ENCODE measurements at places on chromosomes 13 and 19.

GRCh38 chr13:56586976-56587375 lies 553.7 kb upstream of the PRR20A start:
- no peaks in the 10 kb centered on the region for H3K27me3 ChIP-seq
- no peak overlapping the region for H3K27ac ChIP-seq
- no peaks in the 10 kb centered on the region for H3K36me3 ChIP-seq
- H3K4me1 ChIP-seq = no peaks in the 10 kb centered on the region

DNA sequence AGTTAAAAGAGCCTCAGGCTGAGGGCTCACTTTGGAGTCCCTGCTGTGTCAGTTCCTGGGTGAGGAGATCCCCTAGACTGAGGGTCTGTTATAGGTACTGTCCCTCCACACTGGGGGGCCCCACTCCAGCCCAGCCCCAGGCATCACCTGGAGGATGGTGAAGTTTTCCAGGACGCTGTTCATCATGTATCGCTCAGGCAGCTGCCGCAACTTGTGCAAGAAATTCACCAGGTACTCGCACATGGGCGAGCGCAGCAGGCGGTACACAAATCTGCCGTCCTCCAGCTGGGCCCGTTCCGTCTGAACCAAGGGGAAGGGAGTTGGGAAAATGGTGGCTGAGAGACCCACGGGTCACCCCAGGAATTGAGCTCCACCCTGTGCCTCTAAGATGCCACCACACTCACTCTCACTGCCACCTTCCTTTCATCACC lies 7.1 kb downstream of the CD37 start:
- no peak for DNase-seq
- H3K27me3 ChIP-seq = no peaks in the 10 kb centered on the region
- no peak overlapping the region for H3K4me3 ChIP-seq
- no peak overlapping the region for H3K27ac ChIP-seq

- no peak overlapping the region for H3K4me3 ChIP-seq
- no peak for DNase-seq
- H3K27ac ChIP-seq = no peak overlapping the region
- no peaks in the 10 kb centered on the region for H3K4me1 ChIP-seq
Measured at GRCh38 chr13:93450191-93450621, 223.6 kb downstream of the GPC6 start.

GRCh38 chr13:54165581-54166215 lies 1137.1 kb downstream of the OLFM4 start:
- H3K4me3 ChIP-seq = no peak overlapping the region
- DNase-seq = no peak
- H3K27ac ChIP-seq = no peak overlapping the region

DNA sequence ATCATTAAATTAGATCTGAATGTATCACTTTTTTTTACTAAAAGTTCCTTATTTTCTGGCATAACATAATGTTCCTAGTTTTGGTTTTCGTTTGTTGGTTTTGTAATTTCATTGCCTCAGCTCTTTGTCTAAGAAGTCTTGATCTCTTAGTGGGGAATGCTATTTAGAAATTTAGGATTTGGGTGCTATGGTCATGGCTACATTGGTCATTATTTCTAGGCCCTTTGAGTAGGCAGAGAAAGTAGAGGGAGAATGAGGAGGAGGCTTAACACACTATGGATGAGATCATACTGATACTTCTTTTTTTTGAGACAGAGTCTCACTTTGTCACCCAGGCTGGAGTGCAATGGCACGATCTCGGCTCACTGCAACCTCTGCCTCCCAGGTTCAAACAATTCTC lies 41.8 kb downstream of the PIBF1 start:
- H3K27ac ChIP-seq = no peak overlapping the region
- peaks cover 6% of the 10 kb centered on the region for H3K36me3 ChIP-seq
- no peak overlapping the region for H3K4me3 ChIP-seq
- no peaks in the 10 kb centered on the region for H3K27me3 ChIP-seq

GRCh38 chr13:74930402-74931165 lies 551.4 kb downstream of the TBC1D4 start:
- H3K4me3 ChIP-seq = no peak overlapping the region
- no peaks in the 10 kb centered on the region for H3K36me3 ChIP-seq
- H3K27ac ChIP-seq = no peak overlapping the region
- no peaks in the 10 kb centered on the region for H3K27me3 ChIP-seq

DNA sequence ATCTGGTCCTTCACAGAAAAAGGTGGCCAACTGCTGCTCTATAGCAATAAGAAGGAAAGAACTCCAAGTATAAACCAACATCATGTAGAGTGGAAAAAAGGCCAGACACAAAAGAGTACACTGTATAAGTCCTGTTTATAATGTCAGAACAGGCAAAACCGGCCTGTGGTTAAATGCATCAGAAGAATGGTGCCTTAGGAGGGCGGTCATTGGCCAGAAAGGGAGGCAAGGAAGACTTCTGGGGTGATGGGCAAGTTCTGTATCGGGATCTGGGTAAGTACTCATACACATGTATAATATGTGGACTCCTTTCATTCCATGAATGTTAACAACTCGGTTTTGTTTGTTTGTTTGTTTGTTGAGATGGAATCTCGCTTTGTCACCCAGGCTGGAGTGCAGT lies 4.1 kb downstream of the ETHE1 start:
- no peaks in the 10 kb centered on the region for H3K36me3 ChIP-seq
- no peak for DNase-seq
- no peak overlapping the region for H3K4me3 ChIP-seq
- H3K4me1 ChIP-seq = peaks cover 15% of the 10 kb centered on the region
- no peak overlapping the region for H3K27ac ChIP-seq
- no peaks in the 10 kb centered on the region for H3K27me3 ChIP-seq

GRCh38 chr19:4374498-4375163 lies 25.7 kb downstream of the SH3GL1 start:
- peak overlapping the region; percentile 87 for H3K27ac ChIP-seq
- DNase-seq = no peak
- peaks cover 31% of the 10 kb centered on the region for H3K4me1 ChIP-seq
- no peaks in the 10 kb centered on the region for H3K27me3 ChIP-seq

DNA sequence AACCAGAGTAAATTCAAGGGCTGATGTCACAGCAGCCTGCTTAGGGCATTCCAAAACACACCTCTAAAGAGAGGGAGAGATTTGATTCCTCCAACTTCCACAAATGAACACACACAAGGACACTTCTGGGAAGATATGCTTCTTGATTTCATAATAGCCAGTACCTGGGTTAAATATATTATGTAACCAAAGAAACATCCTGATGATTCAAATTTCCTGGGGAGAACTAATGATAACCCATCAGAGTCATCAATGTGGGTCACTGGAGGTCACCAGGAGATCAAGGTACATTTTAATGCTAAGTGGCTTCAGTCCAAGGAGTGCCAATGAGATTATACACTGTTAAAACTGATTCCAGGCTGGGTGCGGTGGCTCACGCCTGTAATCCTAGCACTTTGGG lies 54.0 kb upstream of the DOCK9 start:
- H3K4me3 ChIP-seq = no peak overlapping the region
- no peak for DNase-seq
- H3K36me3 ChIP-seq = no peaks in the 10 kb centered on the region
- H3K27ac ChIP-seq = no peak overlapping the region
- H3K4me1 ChIP-seq = peaks cover 4% of the 10 kb centered on the region

DNA sequence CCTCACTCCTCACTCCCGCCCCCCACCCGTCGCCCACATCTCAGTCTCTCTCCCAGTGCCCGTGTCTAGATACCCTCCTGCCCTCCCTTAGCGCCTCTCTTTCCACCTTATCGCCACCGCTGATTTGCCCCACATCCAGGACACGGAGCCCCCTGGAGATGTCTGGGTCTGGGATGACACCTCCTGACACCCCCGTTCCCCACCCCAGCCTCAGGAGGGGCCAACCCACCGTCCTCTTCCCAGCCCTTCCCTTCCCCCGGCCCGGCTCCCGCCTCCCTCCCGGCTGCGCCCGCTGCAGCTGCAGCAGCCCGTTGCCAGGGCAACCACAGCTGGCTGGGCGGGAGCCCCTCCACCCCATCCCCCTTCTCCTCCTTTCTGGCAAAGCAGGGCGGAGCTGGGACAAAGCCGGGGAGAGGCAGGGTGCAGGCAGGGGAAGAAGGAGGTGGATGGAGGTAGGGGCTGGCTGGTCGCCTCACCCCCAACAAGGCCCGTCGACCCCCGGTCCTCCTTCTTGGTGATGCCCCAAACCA lies 13.5 kb downstream of the DPF1 start:
- no peaks in the 10 kb centered on the region for H3K36me3 ChIP-seq
- no peak overlapping the region for H3K27ac ChIP-seq
- peak; percentile 55 for DNase-seq

DNA sequence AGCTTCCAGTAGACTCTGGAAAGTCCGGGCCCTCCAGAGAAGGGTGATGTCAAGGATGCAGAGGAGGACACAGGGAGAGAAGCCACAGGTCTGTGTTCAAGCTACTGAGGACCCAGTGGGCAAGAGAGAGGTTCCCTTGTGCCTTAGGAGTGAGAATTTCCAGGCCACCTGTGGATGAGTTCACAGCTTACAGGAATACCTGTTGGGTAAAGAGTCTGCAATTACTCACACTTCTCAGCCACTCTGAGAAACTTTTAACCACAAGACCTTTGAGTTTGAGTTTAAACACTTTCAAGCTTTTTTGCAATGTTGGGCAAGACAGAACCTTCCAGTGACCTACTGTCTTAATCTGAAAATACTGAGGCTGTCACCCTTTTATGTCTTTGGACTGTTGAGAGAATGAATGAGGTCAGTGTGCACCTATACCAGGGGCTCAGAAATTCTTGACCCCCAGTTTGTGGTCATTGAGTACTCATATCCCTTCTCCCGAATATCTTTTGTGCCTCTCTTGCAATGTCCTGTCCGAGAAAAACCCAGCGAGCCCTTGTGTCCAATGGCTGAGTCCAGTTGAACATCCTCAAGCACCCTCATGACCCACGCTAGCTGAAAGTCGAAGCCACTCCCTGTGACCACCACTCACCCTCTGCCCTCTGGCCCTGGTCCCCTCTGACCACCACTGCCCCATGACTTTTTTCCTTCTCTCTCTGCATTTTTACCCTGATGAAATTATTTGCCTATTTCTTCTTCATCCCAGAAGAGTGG lies 368.5 kb upstream of the ZNF507 start:
- no peaks in the 10 kb centered on the region for H3K4me1 ChIP-seq
- no peaks in the 10 kb centered on the region for H3K27me3 ChIP-seq
- no peak overlapping the region for H3K27ac ChIP-seq
- no peak for DNase-seq
- no peaks in the 10 kb centered on the region for H3K36me3 ChIP-seq

DNA sequence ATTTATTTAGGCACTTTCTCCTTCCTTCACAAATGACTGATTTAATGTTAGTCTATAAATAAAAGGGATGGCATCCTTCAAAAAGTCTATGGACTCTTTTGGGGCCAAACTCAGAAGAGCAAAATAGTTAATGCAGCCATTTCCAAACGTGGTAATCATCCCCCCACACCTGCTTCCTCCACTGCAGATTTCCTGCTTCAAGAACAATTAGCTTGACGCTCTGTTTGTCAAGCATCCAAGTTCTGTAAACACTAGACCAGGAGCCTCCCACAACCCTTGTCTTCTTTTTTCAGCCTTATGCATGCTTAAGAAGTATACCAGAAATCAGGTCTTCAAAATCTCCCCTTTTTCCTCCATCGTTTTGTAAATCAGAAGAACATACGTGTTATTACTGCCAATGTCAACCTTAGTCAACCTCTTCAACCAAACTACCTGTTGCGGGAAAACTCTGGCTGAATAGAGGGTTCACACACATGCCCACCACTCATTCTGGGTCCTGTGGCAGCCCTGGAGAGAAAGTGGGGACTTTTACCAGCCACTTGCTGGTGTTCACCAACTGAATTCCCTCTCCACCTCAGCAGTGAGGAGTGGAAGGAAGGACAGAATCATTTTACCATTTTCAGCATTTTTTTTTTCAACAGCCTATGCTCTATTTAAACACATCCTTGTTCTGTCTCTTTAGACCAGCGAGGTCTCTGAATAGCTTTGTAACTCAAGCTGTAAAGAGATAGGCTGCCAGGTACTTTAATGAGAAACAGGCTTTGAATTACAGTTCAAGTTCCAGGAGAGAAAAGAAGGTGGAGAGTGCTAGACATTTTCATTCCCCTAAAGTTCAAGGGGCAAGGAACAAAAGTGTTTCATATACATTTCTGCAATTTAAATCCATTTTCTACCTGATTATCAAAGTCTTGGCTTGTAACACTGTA lies 39.1 kb downstream of the EFNB2 start:
- peaks cover 15% of the 10 kb centered on the region for H3K36me3 ChIP-seq
- no peaks in the 10 kb centered on the region for H3K27me3 ChIP-seq
- H3K4me1 ChIP-seq = peaks cover 26% of the 10 kb centered on the region
- H3K27ac ChIP-seq = peak overlapping the region; percentile 72

- peaks cover 3% of the 10 kb centered on the region for H3K36me3 ChIP-seq
- DNase-seq = no peak
- H3K4me1 ChIP-seq = no peaks in the 10 kb centered on the region
- H3K27ac ChIP-seq = no peak overlapping the region
- H3K4me3 ChIP-seq = no peak overlapping the region
- no peaks in the 10 kb centered on the region for H3K27me3 ChIP-seq
Measured at GRCh38 chr19:9406798-9407352, 28.5 kb downstream of the ZNF266 start.

DNA sequence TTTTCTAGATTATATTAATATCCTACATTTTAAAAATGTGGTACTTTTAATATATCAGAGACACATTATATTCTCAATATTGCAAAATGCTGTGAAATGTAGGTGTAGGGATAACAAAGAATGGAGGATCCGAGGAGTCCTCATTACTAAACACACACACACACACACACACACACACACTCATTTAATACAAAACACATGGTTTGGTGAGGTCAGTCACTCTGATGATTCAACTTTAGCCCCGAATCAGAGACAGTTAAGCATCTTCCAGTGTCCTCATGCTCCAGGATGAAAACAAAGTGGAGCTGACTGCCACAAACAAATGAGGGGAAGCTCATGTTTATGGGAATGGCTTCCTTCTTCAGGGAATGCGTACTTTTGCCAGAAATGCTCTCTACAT lies 147.5 kb downstream of the CYSLTR2 start:
- no peaks in the 10 kb centered on the region for H3K4me1 ChIP-seq
- H3K27ac ChIP-seq = no peak overlapping the region
- no peak overlapping the region for H3K4me3 ChIP-seq
- no peaks in the 10 kb centered on the region for H3K36me3 ChIP-seq

DNA sequence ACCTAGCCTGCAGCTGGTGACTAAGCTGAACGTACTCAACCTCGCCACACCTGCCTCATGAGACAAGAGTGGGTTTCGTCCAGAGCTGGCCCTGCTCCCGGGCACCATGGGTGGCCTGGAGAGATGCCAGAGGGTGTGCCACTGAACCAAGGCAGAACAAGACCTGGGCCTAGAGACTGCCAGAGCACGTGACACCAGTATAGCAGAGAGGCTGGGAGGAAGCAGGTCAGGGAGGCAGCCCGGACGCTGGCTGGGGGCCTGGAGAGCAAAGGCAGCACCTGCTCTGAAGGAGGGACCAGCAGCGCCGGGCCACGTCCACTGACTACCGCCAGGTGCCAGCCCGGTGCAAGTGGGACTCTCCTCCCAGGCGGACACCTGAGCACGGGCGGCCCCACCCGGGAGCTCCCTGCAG lies 7.3 kb upstream of the C13orf46 start:
- H3K4me1 ChIP-seq = no peaks in the 10 kb centered on the region
- DNase-seq = no peak
- H3K27me3 ChIP-seq = no peaks in the 10 kb centered on the region
- H3K27ac ChIP-seq = no peak overlapping the region

Data from cardiac muscle cell (in vitro differentiated cells and primary cell).